Stimulated activated CD8-positive, alpha-beta memory T cell treated with anti-CD3 and anti-CD28 coated beads, Interleukin-4, amount 100 ng/mL, for 48 hours (primary cell): ENCODE measurements at places on chromosomes 12 and 14.

DNA sequence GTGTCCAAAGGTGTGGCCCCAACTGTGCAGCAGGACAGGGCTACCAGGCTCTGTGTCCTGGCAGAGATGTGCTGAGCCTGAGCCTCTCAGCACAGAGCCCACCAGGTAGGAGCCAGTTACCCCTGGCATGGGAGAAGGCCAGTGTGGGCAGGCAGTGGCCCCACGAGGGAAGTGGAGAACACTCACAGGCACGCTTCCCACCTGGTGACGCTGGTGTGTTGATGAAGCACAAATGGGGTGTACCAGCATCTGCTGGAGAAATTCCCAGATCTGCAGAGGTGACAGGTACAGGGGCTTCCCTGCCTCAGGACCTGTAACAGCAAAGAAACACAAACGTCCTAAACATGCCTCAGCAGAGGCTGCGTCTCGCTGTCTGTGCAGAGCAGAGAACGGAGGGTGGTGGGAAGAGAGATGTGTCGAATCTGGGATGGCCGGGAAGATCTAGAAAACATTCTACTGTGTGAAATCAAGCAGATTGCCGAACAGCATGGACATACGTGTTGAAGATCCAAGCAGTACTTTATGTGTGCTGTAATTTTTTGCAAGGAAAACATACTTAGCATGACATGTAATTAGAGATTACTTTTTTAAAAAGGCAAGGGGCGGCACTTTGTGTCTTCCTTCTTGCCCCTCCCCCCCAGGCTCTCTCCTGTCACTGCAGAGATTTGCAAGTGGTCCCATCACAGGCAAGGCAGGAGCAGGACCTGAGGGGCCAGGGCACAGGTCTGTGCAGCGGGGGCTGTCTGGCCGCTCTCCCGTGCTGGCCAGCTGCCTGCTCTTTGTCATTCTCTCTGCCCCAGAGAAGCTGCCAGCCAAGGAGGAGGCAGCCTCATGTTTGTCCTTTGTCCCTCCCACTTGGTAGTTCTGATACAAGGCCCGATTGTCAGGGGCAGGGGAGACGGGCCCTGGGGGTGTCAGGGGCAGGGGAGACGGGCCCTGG is 17.3 kb downstream of the HIP1R start:
- no peak for DNase-seq

DNA sequence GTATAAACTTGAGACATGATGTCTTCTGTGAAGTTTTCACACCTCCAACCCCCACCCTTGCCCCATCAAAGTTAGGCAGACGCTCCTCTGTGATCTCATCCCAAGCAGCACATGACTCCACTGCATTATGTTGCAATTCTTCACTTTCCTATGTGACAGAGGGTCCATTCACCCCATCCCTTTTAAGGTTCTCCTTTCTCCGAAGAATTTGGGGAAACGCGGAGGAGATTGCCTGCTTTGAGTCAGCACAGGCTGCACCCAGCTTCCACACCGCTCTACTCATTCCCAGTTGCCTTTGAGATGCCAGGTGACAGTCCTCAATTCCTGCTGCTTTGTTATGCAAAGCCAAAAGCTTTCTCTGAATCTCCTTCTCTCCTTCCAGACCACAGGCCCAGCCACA is 61.8 kb downstream of the PHLDA1 start:
- no peak for DNase-seq

GRCh38 chr14:71327691-71328090 is 420.4 kb downstream of the PCNX1 start:
- no peak for DNase-seq

DNA sequence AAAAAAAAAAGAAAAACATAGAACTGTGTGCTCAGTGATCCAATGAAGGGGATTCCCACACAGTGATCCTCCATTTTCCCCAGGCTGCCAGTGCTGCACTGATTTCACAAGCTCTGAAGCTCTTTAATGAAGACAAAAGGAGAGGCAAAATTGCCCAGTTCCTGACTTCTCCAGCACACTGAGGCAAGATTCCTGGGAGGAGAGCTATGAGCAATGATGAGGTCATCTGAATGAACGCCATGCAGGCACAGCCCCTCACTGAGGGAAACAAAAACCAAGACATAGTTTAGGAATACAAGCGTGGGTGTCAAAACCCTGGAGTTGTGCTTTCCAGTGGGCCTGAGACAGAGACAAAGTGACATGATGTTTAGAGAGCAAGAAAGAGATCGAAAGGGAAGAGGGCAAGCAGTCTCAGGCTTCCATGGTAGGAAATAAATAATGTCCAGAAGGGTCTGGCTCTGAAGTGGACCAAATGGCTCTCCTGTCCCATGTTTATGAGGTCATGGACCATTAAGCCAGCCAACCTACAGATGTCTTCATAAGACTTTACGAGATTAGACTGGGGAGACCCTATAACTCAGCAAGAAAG is 40.9 kb upstream of the SMUG1 start:
- DNase-seq, result no peak

GRCh38 chr14:98293576-98293975 is 978.4 kb downstream of the BCL11B start:
- DNase-seq, result no peak

DNA sequence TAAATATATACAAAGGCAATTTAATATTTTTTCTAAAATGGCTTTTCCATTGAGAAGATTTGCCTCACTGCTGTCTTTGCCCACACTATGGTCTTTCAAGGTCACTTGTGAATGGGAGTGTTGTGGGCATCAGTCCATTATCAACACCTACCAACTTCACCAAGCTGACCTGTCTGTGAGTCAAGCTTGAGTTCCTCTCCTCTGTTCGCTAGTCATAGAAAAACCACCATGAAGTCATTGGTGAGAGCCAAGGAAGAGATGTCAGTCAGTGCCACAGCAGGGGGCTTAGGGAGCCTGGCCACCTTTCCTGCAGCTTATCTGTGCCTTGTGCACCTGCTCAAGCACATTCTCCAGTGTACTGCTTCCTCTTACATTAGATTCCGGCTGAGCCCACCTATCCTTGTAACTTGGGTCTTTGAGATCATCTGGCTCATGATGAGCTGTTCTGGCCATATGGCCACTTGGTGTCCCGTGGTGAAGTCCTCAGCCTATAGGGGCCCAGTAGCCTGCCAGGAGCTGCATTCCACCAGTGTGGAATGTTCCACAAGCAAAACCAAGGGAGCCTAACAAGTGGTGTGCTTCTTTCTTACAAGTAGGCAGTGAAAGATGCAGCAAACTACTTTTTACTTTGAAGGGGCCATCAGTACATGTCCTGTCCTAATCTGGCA is 80.8 kb upstream of the C12orf71 start:
- DNase-seq, result no peak

DNA sequence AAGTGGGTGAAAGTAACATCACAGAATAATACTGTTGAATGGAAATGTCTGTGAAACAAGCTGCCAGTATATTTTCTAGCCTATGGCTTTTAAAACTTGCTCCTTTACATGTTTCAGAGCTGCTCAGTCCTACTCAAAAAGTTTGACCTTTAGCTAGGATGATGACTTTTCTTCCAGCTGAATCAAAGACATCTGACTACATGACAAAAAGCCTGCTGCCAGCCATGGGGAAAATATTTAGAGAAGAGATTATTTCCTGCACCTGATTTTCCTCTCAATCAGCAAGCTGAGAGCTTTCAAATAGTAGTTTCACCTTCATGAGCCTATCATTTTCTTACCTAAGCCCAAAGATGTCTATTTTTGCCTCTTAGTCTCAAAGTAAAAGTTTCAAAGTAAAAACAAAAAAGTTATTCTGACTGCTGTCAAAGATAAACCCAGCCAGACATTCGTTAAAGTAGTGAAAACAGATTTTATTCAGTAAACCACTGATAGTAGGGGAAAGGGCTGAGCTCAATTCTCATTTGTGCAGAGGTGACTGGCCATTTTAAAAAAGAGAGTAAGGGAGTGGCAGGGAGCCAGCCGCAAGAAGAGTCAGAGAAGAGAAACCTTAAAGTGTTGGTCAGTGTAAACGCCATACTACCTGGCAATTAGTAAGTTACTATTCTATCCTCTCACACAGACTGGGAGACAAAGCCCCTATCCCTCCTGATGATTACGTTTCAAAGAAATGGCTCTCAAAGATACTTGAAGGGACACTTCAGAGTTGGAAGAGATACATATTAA is 2.2 kb downstream of the ATP6V1D start:
- no peak for DNase-seq
